ENCODE measurements at places on chromosomes 1 and 21. TPM values are rescaled to one million over a fixed set of nuclear protein-coding genes. Genes with fewer than 3 reads are reported as not detected.

Gene NUDT4B
- not detected for total RNA-seq

- no peak for DNase-seq
These were observed 138.6 kb upstream of the JUN start for GRCh38 chr1:58922302-58923089.

GRCh38 chr1:197903196-197903514, 725 bp downstream of the C1orf53 start:
- no peak for DNase-seq

Gene GPA33
- total RNA-seq, result not detected

- DNase-seq, result no peak
These were observed 23.2 kb upstream of the SLC2A1 start for GRCh38 chr1:42981871-42982270.

Gene IGSF9
- total RNA-seq, result 0.16 TPM

DNA sequence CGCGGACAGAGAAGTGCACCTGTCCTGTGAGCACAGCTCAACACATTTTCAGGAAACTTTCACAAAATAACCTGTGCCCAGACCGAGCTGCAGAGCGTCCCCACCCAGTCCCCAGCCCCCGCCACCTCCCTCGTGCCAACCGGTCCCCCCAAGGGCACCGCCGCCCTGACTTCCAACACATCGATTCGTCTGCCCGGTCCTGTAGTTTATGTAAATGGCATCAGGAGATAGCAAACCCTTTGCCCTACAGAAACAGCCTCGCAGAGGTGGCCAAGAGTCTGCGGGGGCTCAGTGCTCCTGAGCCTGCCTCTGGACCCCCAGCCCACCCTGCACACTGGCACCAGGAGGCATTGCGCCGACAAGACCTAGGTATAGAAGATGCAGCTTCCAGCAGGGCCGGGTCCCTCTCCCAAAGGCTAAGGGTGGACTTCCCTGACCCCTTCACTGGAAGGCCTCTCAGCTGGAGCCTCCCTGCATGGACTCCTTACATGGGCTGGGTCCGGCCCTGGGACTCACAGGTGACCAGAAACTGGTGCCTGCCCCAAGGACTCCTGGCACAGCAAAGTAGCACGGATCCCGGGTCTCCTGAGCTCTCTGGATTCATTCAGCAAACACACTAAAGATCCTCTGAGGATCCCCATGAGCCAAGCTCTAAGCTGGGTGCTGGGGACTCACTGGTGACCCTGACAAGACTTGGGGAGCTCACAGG, 6.6 kb upstream of the PLEKHG5 start:
- no peak for DNase-seq

Gene WNT9A
- total RNA-seq, result 4.1 TPM

- no peak for DNase-seq
These were observed 130.4 kb downstream of the HS2ST1 start for GRCh38 chr1:87044840-87045239.

DNA sequence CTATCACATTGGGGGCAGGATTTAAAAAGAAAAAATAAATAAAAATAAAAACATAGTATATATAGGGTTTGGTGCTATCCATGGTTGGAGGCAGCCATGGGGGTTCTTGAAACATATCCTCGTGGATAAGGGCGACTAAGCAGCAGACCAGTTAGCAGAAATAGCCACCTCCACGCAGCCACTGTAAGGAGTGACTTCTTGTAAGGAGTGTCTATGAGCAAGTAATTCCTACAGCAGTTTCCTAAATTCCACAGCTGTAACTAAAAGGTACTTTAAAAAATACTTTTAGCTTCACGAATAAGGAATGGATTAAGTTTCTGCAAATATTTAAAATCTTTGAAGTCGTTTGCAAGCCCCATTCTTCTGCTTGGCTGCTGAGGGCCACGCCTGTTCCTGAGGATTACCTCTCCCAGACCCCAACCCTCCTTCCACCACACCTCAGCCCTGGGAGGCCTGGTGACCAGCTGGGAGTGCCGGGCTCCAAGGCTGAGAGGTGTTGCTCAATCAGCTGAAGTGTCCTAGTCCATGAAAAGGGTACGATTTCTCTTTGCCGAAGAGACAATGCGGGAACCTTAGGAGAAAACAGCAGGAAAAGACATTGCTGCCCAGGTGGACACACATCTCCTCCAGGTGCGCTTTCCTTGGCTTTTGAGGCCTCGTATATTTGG, 115.3 kb downstream of the ADSS2 start:
- no peak for DNase-seq

DNA sequence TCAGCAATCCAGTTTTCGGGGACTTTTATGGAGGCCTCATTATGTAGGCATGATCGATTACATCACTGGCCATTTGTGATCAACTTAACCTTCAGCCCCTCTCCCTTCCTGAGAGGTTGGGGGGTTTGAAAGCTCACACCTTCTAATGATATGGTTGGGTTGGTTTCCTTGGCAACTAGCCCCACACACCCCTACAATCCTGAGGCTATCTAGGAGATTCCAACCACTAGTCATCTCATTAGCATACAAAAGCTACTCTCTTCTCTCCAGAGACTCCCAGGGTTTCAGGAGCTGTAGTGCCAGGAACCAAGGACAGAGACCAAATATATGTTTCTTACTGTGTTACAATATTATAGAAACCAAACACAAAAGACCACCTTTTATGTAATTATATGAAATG, 35.2 kb upstream of the ZNF326 start:
- DNase-seq, result no peak

Gene TRIM67
- not detected for total RNA-seq

GRCh38 chr21:39087238-39088030, 95.8 kb downstream of the PSMG1 start:
- DNase-seq, result no peak

- no peak for DNase-seq
These were observed 83.0 kb downstream of the NTPCR start for GRCh38 chr1:233033361-233033760.

GRCh38 chr1:232355162-232356006, 274.5 kb downstream of the SIPA1L2 start:
- no peak for DNase-seq

Gene VWA1
- 6.1 TPM for total RNA-seq

- DNase-seq, result no peak
These were observed 131.9 kb upstream of the CD34 start for GRCh38 chr1:208042868-208043267.

Gene ACTL8
- not detected for total RNA-seq

Gene SYT14
- total RNA-seq, result 0.18 TPM

DNA sequence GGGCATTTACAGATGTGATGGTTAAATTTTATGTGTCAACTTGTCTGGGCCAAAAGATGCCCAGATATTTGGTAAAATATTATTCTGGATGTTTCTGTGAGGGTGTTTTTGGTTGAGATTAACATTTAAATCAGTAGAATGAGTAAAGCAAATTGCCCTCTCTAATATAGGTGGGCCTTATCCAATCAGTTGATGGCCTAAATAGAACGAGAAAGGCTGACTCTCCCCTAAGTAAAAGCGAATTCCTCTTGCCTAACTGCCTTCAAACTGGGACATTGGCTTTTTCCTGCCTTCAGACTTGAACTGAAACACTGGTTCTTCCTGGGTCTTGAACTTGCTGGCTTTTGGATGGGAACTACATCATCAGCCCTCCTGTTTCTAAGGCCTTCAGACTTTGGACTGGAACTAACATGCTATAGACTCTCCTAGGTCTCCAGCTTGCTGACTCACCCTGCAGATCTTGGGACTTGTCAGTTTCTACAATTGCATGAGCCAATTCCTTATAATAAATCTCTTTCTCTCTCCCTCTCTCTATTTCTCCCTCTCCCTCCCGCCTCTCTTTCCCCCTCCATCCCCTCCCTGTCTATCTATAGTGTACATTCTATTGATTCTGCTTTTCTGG, 10.2 kb upstream of the NAV1 start:
- DNase-seq, result no peak

DNA sequence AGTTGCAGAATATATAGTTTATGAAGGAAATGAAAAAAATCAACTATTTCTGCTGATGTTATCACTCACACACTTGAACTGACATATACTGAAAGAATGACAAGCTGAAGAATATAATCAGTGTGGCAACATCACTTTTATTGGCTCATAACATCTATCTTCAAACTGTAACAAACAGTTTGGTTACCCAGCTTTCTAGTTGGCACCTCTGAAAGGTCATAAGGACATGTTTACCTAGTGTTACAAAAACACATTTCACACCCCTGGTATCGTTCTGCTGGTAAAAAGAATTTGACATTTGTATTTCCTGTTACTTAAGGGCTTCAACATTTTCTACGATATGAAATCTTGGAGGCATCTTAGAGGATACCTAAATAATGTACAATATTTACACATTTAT, 1267.0 kb upstream of the NCAM2 start:
- no peak for DNase-seq

- DNase-seq, result peak; percentile 54
These were observed 28.5 kb downstream of the CNIH3 start for GRCh38 chr1:224644553-224645154.

DNA sequence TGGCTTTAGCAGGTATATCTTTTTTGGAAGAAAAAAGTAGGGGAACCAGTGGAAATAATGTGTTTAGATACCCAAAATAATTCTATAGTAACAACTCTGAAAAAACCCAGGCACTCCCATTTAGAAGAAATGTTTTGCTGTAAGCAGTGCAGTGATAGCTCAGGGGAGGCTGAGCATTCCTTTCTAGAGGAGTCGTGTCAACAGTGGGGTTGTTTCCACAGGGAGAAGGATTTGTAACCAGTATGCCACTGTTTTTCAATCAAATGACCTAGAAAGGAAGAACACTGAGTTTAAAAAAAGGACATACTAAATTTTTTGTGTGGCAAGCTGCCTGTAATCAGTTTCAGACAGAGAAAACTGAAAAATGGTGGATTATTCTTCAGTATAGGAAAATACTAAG, 2.4 kb downstream of the PGD start:
- DNase-seq, result no peak

Gene KRTAP19-1
- total RNA-seq, result not detected

GRCh38 chr1:151145304-151146071, 943 bp downstream of the SEMA6C start:
- peak; percentile 40 for DNase-seq

Gene PTGER3
- total RNA-seq, result not detected

Gene KRTAP13-2
- not detected for total RNA-seq

- peak; percentile 58 for DNase-seq
These were observed 549.1 kb downstream of the PTBP2 start for GRCh38 chr1:97270508-97271307.

- no peak for DNase-seq
These were observed 11.8 kb upstream of the RHBDL2 start for GRCh38 chr1:38953433-38953860.

Gene IGFN1
- total RNA-seq, result not detected

DNA sequence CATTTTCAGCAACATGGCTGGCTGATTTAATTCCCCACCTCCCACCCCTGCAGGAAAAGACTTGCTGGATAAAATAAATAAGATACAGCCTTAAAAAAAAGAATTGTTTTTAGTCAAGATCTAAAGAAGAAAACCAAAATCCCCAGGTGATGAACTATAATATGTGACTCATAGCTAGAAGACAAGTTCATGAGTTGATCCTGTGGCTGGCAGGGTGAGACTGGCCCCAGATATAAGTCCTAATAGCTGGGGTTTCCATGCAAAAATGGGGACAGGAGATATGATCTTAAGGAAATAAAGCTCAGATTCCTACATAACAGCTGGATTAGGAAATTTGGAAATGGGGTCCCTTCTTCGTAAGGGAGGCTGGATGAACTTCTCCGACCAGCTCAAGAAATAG, 21.9 kb upstream of the RGSL1 start:
- DNase-seq, result no peak

Gene CDCA8
- 43.7 TPM for total RNA-seq

- no peak for DNase-seq
These were observed 8.3 kb upstream of the FAM177B start for GRCh38 chr1:222728746-222729145.

DNA sequence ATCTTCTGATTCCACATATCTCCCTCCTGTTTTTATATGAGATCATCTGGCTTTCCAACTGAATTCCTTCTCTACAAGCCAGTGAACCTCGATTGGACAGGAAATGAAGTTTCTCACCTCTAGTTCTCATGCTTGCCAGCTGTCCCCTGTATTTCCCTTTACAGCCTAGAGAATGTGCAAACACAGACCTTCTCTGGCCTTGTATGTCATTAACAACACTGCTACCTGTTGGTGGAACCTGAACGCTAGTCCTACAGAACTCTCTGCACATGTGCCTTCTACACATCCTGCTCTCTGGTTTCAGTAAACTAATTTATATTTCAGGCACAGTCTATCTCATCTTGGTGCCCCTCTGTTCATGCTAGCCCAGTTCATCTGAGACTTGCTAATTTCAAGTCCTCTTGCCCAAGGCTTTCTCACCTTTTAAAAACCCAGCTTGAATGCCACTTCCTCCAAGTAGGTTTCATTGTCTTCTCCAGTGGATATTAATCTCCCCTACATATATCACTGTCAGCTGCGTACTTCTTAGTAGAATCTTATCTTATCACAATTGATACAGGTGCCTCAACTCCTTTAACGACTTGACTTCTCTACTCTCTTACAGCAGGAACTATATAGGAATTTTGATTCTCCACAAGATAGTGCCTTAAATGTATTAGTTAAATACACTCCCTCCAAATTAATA, 549.9 kb downstream of the PLPP3 start:
- no peak for DNase-seq

GRCh38 chr21:23601549-23601948, 2005.7 kb downstream of the MRPL39 start:
- no peak for DNase-seq

DNA sequence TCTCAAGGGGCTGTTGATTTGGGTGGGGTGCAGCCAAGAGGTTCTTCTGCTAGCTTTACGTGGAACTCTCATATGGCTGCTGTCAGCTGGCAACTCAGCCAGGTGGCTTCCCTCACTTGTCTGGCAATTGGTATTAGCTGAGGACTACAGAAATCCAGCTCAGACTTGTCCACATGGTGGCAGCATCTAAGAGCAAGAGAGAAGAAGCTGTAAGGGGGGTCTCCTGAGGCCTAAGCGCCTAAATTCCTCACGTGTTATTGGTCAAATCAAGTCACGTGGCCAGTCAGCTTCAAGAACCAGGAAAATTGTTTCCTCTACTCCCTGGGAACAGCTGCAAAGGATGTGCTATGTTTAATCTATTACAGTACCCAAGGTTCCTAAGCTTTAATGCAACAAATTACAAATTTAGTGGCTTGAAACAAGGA, 4.2 kb upstream of the DYRK3 start:
- DNase-seq, result peak; percentile 83

GRCh38 chr1:43634721-43635120, 15.2 kb upstream of the KDM4A start:
- DNase-seq, result no peak

Gene FNDC7
- not detected for total RNA-seq

Gene MEX3A
- 26.6 TPM for total RNA-seq
